CD4-positive, alpha-beta T cell treated with Interleukin-2 at 100 ng/mL for 4 hours (primary cell): ENCODE measurements at places on chromosomes 5 and 9.

- no peak for DNase-seq
Measured at GRCh38 chr5:162068412-162068811, 839 bp downstream of the GABRG2 start.

GRCh38 chr9:137969685-137970084 is 92.1 kb downstream of the CACNA1B start:
- DNase-seq = no peak

GRCh38 chr9:76818271-76818670 is 54.0 kb downstream of the PCA3 start:
- no peak for DNase-seq

- no peak for DNase-seq
Measured at GRCh38 chr9:126297661-126298060, 29.0 kb upstream of the MVB12B start.

DNA sequence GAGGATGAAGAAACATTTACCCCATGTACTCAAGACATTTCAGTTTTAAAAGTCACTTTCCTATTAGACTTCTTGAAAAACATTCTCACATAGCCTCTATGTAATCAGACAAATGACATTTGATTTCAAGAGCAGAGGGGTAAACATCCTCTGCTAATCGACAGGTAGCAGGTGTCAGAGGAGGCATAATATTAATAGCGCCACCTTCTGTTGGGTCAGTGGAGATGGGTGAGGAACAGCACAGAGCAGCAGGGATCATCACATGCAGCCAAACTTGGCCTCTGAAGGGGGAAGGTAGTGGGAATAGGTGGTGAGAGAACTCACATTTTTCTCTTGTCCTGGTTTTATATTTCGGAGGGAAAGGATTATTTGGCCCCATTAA is 3.3 kb upstream of the LSM11 start:
- peak; percentile 53 for DNase-seq

DNA sequence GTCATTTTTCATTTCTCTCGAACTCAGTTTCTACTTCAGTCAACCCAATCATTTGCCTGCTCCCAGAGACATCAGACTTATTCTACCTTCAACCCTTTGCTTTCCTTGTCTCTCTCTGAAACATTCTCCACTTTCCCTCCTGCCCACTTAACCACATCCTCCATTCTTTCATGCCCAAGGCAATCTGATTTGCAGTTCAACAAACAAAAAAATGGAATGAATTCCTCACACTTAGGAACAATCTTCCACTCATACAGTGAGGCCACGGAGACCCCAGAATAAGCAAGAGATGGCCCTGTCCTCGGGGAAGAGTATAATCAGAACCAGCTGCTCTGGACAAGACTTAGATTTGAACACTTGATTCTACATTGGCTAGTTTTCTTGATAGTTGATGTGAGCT is 180.5 kb downstream of the RFK start:
- DNase-seq = no peak

- no peak for DNase-seq
Measured at GRCh38 chr9:110241858-110242321, 14.4 kb downstream of the TXN start.

DNA sequence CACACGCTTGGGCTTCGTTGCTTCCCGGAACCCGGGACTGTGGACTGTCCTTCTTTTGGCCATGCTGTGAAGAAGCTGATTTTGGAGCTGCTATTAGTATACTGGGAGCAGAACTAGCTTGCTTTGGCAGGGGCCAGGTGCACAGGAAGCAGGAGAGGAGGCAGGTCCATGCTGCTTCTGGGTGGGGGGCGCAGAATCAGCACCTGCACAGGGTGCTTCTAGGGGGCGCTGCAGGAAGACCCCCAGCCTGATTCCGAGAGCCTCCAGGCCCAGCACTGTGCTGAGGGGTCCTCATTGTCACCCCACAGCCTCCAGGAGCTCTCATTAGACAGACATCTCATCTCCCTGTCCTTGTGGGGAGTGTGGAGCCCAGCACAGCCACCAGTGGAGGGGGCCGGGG is 252.6 kb upstream of the IRX4 start:
- no peak for DNase-seq

DNA sequence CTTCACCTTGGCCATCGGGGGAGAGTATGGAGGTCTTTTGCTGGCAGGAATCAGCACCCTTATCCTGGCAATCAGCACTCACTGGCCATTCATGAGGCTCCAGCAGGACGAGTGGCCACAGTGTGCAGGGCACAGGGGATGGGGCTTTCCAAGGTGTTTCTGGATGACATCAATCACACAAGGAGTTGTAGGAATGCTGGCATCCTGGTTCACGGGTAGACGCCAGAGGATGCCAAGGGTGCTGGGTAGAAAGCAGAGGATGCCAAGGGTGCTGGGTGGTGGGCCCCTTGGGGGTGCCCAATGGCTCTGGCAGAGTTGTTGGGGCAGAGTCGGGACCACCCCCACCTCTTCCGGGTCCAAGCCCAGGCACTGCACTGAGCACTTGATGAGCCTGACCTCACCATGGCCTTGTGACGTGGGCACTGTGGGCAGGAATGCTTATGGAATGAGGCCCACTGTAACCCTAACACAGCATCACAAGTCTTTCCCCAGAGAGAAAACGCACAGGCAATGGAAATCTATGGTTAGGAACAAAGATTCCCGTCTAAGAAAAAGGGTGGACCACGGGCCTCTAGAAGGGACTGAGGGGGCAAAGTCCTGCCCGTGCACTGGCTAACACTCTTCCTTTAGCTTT is 29.1 kb downstream of the CEL start:
- DNase-seq = no peak

GRCh38 chr9:98867429-98868168 is 60.1 kb downstream of the GALNT12 start:
- no peak for DNase-seq

DNA sequence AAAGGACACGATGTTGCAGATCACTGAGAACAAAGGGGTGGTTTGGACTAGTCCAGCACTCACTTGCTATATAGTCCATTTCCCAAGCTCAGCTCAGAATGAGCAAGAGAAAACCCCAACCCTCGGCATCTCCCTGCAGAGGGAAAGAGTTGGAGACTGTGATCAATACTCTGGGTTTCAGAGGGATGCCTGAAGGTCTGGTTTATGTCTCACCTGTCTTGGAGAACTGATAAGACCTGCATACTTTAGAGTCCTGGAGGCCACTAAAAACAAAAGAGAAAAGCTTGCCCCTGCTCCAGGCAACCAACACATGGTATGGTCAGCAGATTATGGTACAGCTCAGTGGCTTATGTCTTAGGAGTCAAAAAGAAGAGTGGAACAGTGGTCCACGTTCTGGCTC is 1006.9 kb downstream of the CDH9 start:
- DNase-seq = no peak

DNA sequence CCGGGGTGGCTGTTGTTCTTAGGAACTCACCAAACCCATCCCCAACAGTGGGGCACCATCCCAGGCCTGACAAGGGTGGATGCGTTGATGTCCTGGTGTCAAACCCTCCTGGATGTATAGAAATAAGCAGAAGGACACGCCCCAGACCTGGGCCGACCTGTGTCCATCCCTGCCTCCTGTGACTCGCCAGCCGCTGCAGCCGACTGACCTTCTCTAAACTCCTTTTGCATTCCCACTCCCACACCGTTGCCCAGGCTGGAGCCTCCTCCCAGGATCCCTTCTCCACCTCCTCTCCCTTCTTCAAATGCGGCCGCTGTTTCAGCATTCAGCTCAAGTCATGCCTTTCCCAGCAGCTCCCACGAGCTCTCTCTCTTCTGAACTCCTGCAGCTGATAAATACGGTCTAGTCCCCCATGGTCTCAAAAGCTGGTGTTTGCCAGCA is 213.2 kb upstream of the IER5L start:
- no peak for DNase-seq

- peak; percentile 68 for DNase-seq
Measured at GRCh38 chr9:95167998-95168397, 149.5 kb downstream of the FANCC start.

GRCh38 chr9:71094708-71095251 is 26.6 kb downstream of the TRPM3 start:
- DNase-seq = no peak

DNA sequence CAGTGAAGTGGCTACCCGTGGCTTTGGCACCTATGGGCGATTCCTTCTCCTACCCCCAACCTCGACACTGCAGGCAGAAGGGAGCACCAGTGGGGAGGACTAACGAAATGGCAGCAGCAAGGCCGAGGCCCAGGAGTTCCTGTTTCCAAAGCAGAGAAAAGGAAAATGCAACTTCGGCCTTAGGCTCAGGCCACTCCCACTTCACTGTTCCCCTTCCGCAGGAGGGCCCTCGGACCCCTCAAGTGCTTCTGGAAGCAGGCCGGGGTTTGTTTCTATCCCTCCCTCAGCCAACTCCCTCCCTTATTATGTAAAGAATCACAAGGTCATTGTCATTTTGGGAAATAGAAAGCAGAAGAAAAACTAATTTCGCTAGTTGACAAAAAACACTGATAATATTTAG is 36.4 kb upstream of the NKX2-5 start:
- DNase-seq = no peak

DNA sequence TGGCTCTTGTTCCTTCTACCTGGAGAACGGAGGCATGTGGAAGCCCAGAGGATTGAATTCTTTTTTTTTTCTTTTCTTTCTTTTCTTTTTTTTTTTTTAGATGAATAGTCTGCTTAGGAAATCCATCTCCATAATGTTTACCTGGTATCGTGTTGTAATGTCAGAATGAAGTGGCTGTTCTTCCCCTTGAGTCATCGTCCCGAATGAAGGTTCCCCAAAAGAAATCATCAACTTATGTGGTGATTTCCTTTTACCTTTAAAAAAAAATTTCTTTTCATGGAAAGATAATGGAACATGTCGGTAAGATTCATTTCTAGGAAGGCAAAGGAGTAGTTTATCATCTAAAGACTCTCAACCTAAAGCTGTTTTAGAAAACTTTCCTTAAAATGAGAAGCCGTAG is 59.7 kb downstream of the DOCK8 start:
- DNase-seq = peak; percentile 61

DNA sequence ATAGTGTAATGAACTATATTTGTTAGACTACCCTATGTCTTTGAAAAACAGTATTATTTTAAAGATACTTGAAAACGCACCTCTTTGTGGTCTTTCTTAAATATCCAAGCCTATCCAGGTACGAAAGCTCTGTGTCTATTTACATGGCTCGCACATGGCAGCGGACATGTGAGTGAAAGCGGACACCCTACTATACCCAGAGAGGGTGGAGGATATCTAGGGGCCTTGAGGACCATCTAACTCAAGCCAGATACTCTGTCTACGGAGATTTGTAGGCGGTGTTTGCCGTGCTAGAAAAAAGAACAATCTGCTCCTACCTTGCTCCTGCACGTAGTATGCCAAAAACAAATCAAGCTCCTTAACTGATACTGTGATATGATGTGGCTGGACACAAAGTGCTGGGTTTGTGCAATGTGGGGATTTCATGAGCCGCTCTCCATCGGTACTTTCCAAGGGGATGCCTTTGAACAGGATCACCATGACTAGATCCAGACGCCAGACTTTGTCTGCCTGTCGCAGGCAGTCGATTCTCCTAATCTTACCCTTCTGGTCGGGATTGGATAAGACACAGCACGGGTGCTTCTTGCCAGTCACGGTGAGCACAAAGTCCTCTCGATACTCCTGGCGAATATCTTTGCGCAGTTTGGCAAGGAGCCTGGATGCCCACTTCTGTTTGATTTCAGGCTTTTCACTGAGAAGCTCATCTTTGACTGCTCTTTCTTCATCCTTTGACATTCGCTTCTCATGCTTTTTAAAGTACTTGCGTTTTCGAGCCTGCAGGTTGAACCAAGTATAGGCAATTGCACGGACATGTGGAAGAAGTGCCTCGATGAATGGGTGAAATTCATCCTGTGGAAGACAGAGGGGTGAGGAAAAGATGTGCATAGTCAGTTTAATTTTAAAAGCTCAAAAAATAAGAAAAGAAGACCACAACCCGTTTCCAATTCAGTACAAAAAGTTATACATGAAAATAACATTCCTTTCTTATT is 7.0 kb downstream of the NFIB start:
- DNase-seq = no peak

GRCh38 chr9:106321394-106322180 is 541.4 kb upstream of the ZNF462 start:
- DNase-seq = no peak

DNA sequence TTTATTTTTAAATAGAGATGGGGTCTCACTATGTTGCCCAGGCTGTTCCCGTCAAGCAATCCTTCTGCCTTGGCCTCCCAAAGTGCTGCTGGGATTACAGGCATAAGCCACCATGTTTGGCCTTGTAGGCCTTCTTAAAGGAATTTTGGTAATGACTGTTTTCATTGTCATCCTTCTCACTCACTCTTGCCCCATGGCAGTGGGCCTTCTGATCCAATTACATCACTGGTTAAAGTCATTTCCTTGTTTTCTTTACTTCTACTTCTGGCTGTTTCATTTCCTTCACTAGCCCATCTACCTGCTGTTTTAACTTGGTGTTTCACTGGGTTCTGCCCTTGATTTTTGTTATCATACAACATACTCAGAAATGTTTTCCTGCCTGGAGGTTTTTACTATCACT is 20.1 kb upstream of the NIM1K start:
- DNase-seq = no peak

DNA sequence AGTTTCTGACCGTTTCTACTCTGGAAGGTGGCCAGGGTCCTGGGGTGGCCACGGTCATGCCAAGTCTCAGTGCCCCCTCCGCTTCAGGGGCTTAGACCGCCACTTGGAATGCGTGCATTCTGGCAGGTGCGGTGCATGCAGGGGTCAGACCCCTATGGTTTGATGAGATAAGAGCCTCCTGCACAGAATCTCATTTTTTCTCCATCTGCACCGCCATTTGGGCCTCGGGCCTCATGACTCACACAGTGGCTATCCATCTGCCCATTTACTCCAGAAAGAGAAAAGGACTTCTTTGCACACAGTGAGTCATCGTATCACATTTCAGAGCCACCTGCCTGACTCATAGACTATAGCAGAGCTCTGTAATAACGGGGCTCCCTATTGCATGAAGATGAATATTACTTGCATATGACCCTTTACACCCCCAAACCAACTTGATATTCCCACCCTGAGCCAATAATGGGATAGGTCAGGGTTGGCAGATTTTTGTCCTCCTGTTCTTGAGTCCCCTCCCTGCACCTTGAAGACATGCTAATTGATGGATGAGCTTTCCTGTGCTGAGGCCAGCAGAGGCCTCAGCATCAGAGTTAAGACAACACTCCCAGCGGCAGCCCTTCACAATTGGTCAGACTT is 157.4 kb downstream of the NR3C1 start:
- DNase-seq = no peak

DNA sequence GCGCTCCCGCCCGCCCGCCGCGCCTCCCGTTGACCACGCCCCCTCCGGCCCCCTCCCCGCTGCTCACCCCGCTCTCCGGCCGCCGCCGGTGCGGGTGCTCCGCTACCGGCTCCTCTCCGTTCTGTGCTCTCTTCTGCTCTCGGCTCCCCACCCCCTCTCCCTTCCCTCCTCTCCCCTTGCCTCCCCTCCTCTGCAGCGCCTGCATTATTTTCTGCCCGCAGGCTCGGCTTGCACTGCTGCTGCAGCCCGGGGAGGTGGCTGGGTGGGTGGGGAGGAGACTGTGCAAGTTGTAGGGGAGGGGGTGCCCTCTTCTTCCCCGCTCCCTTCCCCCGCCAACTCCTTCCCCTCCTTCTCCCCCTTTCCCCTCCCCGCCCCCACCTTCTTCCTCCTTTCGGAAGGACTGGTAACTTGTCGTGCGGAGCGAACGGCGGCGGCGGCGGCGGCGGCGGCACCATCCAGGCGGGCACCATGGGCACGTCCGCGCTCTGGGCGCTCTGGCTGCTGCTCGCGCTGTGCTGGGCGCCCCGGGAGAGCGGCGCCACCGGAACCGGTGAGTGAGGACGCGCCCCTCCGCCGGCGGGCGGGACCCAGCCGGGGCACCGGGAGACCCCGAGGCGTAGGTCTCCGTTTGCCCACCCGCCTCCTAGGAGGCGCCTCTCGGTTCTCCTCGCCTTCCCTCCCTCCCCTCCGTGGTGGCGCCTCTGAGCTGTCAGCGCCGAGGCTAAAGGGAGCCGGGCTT is at the start of gene VLDLR:
Gene VLDLR, plus strand, starts transcription at position 66 of the 739 bp plus-strand sequence. Its CDS starts 403 bp downstream, at position 469.
- no peak for DNase-seq
